ENCODE measurements at places on chromosomes 1 and 21. TPM values are rescaled to one million over a fixed set of nuclear protein-coding genes. Genes with fewer than 3 reads are reported as not detected.

The SPRR1A gene
- total RNA-seq = not detected

GRCh38 chr1:201599548-201599947 lies 60.6 kb downstream of the NAV1 start:
- no peak for DNase-seq

DNA sequence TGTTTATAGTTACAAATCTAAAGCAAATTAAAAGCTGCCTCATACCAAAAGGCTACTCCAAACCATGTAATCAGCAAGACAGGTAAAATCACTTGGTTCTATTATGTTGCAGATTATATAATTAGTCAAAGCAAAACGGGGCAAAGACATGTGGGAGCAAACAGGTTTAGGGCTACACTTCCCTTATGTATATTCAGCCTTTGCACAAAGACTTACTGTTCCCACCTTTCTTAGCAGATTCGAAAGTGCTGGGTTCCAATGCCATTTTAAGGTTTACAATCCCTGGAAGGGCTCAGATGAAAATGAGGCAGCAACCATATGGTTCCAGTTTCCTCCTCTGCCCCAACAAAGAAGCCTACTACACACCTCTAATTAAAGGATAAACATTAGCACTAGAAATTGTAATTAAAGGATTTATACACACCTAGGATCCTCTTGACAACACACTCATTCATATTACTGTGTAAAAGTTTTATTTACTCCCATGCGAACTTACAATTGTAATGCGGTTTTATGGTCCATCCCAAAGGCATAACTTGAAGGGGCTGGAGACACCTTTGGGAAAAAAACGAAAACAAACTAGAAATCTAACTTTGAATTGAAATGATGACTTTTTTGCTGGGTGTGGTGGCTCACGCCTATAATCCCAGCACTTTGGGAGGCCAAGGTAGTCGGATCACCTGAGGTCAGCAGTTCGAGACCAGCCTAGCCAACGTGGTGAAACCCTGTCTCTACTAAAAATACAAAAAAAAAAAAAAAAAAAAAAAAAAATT lies 117.3 kb upstream of the PKN2 start:
- DNase-seq = no peak

GRCh38 chr21:33302055-33302454 lies 22.7 kb upstream of the IFNAR1 start:
- DNase-seq = no peak

DNA sequence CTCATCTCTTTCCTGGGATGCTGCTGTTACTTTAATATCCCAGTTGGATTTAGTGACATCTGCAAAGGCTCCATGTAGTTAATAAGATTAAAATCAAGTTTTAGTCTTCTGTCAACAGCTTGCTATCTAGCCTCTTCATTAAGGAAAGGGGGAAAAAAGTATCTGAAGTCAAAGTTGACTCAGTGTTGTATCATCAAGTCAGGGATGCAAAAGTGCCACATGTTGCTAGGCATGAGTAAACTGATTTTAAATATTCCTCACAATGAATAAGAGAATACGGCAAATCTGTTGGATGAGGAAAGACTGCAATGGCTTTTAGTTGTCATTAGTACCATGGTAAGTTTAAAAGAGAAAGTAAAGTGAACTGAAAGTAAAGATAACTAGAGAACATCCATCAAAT lies 383.2 kb upstream of the ZRANB2 start:
- no peak for DNase-seq
